BJ (cell line): ENCODE measurements at places on chromosomes 13 and 19.

GRCh38 chr13:34308725-34309124 is 490.8 kb downstream of the RFC3 start:
- peak; percentile 80 for DNase-seq

GRCh38 chr13:107066355-107066754 is 498.4 kb upstream of the ARGLU1 start:
- no peak for DNase-seq

GRCh38 chr13:33494596-33495204 is 209.1 kb upstream of the STARD13 start:
- peak; percentile 46 for DNase-seq

- DNase-seq, result no peak
Observed at GRCh38 chr13:104983601-104984000, 1551.9 kb downstream of the EFNB2 start.

DNA sequence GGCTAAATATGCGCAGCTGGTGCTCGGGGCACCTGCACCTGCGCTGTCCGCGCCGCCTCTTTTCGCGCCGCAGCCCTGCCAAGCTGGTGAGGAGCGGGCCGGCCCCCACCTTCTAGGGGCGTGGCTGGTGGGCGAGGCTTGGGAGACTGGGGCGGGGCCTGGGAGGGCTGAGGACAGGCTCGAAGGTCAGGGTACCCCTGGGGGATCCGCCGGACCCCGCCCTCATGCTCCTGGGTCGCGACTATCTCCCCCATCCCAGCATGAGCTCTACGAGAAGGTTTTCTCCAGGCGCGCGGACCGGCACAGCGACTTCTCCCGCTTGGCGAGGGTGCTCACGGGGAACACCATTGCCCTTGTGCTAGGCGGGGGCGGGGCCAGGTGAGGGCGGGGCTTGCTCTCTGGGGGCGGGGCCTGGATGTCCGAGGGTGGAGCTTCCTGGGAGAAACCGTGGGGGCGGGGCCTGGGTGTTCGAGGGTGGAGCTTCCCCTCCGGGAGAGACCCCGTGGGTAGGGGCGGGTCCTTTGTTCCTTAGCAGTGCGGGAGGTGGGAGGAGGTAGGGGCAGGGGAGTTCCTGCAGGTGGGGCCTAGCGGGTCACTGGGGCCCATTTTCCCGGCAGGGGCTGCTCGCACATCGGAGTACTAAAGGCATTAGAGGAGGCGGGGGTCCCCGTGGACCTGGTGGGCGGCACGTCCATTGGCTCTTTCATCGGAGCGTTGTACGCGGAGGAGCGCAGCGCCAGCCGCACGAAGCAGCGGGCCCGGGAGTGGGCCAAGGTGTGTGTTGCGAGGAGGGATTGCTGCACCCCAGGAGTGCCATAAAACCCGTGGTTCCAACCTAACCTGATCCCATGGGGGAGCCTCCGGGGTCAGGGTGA is 19.7 kb downstream of the PNPLA6 start:
- no peak for DNase-seq

GRCh38 chr19:53870485-53870844 is 2.8 kb downstream of the MYADM start:
- DNase-seq, result no peak

DNA sequence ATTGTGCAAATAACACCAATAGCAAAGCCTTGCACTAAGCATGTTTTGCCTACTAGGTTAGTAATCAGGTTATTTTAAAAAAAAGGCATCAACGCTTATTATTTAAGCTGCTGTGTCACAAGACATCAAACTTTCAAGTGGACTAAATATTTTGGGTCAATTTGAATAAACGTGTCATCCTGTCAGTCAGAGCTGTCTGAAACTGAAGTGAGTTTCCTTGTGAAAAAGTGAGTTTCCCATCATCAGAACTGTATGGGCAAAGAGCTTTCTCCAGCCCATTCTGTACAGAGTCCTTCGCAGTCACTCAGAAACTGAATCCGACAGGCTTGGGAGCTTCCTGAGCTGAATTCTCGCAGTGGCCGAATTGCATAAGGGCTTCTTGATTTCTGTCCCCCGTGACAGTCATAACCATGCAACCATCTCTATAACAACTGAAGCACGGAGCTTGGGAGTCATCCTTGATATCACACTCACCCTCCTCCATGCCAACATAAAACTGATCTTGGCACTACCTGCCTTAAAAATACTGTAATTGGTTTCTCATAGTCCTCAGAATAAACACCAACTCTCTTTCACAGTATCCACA is 139.8 kb downstream of the MIPEP start:
- no peak for DNase-seq

- DNase-seq, result no peak
Observed at GRCh38 chr13:50797091-50797490, 46.4 kb downstream of the DLEU7 start.

- no peak for DNase-seq
Observed at GRCh38 chr13:40969169-40969901, 49.8 kb downstream of the ELF1 start.

DNA sequence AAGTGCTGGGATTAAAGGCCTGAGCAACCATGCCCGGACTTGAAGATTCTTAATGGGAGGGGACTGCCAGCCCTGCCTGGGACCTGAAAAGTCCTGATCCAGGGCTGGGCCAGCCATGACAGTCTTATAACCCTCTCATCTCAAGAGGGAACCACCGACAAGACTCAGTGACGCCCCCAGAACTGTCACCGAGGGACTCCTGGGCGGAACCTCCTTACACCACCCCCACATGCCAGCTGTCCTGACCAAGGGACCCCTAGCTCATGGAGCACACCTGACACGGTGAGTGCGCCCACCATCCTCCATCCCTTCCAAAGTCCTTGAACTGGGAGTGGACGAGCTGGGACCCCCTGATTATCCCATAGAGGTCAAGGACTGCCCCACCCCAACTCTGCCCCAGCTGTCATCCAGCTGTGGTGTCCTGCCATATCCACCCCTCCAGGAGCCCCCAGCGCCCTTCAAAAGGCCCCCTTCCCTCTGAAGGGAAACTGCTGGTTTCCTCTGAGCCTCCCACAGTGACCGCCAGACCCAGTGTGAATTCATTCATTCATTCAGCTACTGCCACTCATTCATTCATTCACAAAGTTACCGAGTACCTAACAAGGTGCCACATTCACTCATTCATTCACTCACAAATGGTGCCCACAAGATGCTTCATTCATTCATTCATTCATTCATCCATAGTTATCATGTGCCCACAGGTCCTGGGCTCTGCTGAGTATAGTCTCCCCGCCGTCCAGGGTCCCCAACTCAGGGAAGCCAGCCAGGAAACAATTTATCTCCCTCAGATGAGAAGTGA is 3.7 kb downstream of the NDUFA11 start:
- no peak for DNase-seq

DNA sequence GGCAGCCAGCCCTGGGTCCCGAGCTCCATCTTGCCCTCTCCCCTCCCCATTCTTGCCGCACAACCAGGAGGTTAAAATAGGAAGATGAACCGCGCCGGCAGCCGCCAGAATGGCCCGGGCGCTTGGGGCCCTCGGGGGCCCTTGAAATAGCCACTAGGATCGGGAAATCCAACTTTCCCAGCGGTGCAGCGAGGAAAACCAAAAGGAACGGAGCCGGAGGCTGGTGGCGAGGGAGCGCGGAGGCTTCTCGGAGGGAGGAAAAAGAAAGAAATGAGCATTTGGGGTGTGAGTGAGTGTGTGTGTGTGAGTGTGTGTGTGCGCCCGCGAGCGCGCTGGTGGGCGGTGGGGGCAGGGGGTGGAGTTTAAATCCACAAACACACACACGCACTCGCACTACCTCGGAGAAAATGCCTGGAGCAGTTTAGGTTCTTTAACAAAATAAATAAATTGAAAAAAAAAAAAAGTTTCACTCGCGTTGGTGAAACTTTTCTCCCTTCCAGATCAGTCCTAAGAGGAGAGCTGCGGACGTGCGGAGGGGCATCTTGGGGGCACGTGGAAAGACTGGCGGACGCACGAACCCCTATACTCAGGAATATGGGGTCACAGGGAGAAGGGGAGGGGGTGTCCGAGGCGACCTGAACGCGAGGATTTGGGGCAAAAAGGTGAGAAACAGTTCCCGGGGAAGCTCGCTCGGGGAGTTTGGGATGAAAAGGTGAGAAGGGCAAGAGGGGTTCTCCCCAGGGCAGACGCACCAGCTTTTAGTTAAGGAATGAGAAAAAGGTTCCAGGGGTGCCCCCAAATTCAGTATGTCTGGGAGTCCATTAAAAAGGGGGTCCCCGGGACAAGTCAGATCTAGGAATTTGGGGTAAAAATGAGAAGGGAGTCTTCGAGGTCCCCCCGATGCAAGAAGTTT is 1.3 kb downstream of the RFX2 start:
- no peak for DNase-seq

DNA sequence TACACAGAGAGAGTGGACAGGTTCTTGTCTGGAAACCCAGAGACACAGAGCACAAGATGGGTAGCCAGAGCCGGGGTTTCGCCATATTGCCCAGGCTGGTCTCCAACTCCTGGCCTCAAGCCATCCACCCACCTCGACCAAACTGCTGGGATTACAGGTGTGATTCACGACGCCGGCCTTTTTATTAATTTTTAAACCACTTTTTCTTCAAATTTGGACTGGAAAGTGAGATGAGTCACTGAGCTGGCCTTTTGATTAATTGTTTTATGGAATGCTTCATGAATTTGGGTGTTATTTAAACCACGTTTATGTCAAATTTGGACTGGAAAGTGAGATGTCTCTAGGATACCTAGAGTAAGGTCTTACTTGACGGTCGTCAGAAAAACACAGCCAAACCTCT is 12.1 kb upstream of the IGFL1 start:
- no peak for DNase-seq

- no peak for DNase-seq
Observed at GRCh38 chr19:33705090-33705847, 83.5 kb downstream of the CHST8 start.

DNA sequence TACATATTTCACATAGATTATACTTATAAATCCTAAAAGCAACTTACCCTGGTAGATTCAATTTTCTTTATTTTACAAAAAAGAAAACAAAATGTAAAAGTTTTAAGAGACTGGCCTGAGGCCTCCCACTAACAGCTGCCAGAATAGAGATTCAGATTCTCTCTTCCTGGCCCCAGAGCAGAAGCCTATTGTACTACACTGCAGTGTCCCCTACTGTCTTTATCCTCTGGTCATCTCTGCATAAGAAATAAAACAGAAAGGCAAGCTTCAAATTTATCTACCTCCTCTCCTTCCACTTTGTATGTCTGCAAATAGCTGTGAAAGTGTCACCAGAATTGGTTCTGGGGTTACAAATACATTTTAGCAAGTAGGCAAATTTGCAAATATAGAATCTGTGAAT is 1004.1 kb upstream of the PCDH9 start:
- no peak for DNase-seq

DNA sequence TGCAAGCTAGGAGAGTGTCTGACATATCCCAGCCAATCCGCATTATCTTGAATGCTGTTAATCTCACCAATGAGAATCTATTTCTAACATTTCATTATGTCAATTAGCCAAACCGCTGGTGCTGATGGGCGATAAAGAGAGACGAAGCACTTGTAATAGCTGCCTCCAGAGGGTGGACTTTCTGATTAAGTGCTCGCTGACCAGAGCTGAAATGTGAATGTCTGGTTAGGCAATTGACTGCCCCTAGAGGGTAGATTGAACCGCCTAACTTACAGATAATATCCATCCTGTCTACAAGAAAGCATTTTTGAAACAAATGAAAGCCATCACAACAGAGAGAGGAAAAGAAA is 552 bp upstream of the GRWD1 start:
- DNase-seq, result peak; percentile 52

DNA sequence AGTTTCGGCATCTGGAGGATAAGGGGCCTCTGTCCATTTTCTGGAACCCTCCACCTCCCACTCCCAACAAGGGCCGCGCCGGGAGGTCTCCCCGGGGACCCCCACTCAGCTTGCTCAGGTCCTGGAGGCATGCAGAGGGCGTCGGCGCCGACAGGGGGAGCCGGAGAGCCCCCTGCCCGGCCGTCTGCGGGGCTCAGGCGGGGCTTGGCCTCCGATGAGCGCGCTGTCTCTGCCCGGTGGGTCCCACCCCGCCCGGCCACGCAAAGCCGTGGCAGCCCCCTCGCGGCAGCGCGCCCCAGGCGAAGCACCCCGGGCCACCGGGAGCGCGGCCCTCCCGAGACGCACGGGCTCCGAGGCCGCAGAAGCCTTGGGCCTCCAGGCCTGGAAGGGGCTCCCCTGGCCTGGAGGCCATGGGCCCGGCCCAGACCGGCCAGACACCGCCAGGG is 149.7 kb upstream of the ZNF536 start:
- DNase-seq, result no peak

- no peak for DNase-seq
Observed at GRCh38 chr13:113562085-113562749, 22.3 kb upstream of the TFDP1 start.

DNA sequence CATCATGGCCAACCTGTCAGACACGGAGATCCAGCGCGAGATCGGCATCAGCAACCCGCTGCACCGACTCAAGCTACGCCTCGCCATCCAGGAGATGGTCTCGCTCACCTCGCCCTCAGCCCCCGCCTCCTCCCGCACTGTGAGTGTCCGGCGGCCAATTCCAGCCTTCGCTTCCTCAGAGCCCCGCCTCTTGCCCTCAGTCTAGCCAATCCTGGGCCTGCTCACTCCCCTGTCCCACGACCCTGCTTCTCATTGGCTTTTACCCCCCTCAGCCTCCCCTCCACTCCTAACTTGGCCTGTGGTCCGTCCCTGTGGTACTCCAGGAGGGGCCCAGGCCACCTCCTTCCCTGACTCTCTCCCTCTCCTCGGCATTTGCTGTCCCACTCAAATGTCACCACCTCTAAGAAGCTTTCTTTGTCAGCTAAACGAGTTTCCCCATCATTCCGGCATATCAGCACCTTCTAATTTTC is 12.3 kb downstream of the HRC start:
- DNase-seq, result peak; percentile 56

- DNase-seq, result no peak
Observed at GRCh38 chr13:110463871-110464510, 97.5 kb downstream of the RAB20 start.
